ENCODE measurements at places on chromosomes 16 and 17. TPM values are rescaled to one million over a fixed set of nuclear protein-coding genes. Genes with fewer than 3 reads are reported as not detected.

DNA sequence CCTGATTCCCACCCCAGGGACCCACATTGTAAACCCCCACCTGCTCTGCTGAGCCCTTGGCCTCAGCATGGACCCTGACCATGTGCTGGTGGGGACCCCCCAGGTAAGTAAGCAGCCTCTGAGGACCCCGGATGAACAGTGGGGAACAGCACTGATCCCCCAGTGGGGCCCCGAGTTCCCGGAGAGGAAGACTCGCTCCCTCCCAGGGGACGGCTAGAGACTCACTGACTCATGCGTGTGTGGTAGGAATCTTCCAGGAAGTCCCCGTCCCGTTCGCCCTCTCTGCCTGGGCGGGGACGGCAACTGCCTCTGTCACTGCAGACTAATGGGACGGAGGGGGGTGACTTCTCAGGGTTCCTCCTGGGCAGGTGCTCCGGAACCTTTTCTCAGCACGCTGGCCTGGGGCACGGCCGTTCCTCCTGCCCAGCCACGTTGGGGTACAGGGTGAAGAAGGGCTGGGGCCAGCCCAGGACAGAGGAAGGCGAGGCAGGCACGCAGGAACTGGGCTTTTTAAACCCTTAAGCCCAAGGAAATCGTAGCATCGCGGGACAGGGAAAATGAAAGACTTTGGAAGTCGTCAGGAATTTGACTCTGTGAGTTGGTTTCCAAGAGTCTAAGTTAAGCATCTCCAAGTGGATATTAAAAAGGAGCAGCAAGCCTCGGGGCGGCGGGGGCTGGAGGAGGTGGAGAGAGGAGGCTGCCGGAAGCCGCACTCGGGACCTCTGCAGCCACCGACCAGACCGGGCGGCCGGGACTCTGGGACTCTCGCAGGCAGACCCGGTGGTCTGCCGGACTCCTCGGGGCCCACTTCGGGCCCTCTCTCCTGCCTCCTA, 178.7 kb downstream of the SEC14L1 start:
- H3K27me3 ChIP-seq: no peaks in the 10 kb centered on the region
- H3K4me3 ChIP-seq: peak overlapping the region; percentile 17
- no peaks in the 10 kb centered on the region for H3K36me3 ChIP-seq

DNA sequence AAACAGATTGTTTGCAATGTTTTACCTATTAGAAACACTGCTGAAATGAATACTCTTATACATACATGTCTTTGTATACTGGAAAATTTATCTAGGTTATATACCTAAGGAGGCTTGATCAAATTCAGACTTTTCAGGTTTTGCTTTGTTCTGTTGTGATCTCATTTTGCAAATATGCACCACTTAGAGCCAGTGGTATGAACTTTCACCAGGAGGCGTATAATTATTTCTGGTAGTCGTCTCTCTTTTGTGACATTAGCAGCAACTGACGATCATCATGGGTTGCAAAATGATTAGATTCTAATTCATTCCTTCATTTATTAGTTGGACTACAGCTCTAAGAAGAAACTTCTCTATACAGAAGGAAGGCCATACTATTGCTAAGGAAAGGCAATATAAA, 26.9 kb downstream of the AP1G1 start:
- H3K27ac ChIP-seq: no peak overlapping the region
- H3K4me1 ChIP-seq: peaks cover 17% of the 10 kb centered on the region
- no peak overlapping the region for H3K4me3 ChIP-seq
- H3K36me3 ChIP-seq: no peaks in the 10 kb centered on the region

DNA sequence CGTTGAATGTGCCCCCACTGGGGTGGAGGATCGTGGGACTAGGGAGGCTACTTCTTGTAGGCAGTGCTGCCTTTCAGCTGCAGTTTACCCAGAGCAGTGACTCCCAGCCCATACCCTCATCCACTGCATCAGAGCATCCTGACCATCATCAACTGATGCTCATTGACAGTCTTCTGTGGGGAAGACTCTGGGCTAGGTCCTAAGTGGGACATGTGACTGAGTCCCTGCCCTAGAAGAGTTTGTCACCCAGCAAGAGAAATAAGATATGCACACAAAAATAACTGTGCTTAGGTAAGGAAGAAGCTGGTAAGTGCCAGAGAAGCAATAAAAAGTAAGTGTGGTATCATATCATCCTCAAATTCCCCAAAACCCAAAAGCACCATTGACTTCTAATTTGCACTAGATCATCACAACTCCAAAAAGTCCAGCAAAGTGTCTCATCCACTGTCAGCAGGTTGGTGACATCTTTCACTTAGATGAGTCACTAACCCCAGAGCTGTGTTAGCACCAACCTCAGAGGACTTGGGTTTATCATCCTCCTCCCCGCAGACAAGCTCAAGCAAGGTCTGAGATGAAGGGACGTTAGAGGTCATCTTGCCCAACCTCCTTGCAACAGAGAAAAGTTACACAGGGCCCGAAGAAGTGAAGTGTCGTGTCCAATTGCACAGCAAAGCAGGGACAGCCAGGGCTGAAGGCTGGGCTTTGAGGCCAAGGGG, 99.0 kb downstream of the CCDC182 start:
- no peaks in the 10 kb centered on the region for H3K36me3 ChIP-seq
- H3K4me3 ChIP-seq: no peak overlapping the region
- no peak overlapping the region for H3K27ac ChIP-seq

DNA sequence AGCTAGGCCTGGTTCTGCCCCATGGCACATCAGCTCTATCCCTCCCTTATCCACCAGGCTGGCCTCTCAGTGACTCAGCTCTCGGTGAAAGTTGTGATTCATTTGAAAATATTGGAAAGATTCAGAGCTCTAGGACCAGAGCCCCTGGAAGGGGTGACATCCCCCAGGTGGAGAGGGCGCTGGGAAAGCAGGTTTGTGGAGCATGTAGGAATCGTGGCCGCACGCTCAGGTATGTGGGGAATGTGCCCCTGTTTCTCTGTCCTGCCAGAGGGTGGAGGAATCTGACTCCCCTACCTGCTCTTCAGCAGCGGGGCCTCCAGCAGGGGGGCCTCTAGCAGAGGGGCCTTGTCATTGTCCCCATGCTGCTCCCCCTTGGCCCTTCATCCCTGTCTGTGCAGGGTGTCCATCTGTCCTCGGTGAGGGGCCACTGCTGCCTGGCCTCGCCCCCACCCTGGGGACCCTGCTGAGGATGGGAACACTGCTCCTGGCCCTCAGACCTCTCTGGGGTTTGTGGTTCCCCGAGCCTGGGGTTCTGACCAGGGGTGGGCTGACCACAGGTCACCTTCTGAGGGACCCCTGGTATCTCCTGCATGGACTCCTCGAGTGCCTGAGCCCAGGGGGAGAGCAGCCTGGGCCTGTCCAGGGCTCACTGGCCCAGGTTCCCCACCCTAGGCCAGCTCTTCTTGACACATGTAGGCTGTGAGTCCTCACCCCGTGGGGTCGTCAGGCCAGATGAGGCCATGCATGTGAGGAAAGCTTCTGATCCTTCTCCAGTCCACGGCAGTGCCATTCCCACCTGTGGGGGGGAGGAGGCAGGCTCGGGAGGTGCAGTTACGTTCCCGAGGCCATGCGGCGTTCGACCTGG, 47.5 kb downstream of the NT5M start:
- DNase-seq: no peak
- H3K36me3 ChIP-seq: no peaks in the 10 kb centered on the region
- no peak overlapping the region for H3K4me3 ChIP-seq

GRCh38 chr17:62757500-62757951, 50.6 kb downstream of the MARCHF10 start:
- DNase-seq: no peak
- no peaks in the 10 kb centered on the region for H3K36me3 ChIP-seq
- H3K4me1 ChIP-seq: no peaks in the 10 kb centered on the region

GRCh38 chr16:345772-346171, 6.8 kb downstream of the AXIN1 start:
- no peak overlapping the region for H3K4me3 ChIP-seq
- peaks cover 32% of the 10 kb centered on the region for H3K36me3 ChIP-seq
- H3K27me3 ChIP-seq: no peaks in the 10 kb centered on the region
- no peak overlapping the region for H3K27ac ChIP-seq
- no peaks in the 10 kb centered on the region for H3K4me1 ChIP-seq

GRCh38 chr17:40695874-40696472, 7.6 kb downstream of the KRT24 start:
- no peaks in the 10 kb centered on the region for H3K4me1 ChIP-seq
- no peak overlapping the region for H3K27ac ChIP-seq
- H3K4me3 ChIP-seq: no peak overlapping the region
- H3K36me3 ChIP-seq: no peaks in the 10 kb centered on the region
- no peak for DNase-seq
- H3K27me3 ChIP-seq: no peaks in the 10 kb centered on the region

- peaks cover 72% of the 10 kb centered on the region for H3K27me3 ChIP-seq
- no peak overlapping the region for H3K4me3 ChIP-seq
- H3K4me1 ChIP-seq: no peaks in the 10 kb centered on the region
These were observed 829 bp downstream of the GCGR start for GRCh38 chr17:81804559-81805399.

GRCh38 chr17:56699186-56699894, 105.8 kb downstream of the NOG start:
- H3K27me3 ChIP-seq: no peaks in the 10 kb centered on the region
- peaks cover 14% of the 10 kb centered on the region for H3K4me1 ChIP-seq
- no peak overlapping the region for H3K27ac ChIP-seq
- no peaks in the 10 kb centered on the region for H3K36me3 ChIP-seq
- no peak overlapping the region for H3K4me3 ChIP-seq
- peak; percentile 40 for DNase-seq

DNA sequence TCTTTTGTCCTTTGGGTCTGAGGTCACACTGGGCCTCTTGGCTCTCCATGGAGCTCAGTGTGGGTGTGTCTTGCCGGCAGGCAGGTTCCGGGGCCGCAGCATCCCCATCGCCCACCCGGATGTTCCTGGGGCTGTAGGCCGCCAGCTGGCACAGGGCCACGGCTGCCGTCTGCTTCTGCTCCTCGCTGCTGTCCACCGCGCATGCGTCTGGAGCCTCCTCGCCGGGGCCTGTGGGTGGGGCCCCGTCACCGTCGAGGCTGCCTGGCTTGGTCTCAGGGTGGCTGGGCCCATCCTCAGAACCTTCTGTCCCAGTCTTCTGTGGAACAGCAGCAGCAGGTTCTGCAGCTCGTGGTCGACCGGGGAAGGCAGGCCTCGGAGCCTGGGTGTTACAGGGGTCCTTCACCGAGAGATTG, 9.6 kb downstream of the ZNF750 start:
- H3K4me3 ChIP-seq: peak overlapping the region; percentile 45
- no peaks in the 10 kb centered on the region for H3K27me3 ChIP-seq
- peak overlapping the region; percentile 71 for H3K27ac ChIP-seq
- DNase-seq: peak; percentile 94
- no peaks in the 10 kb centered on the region for H3K36me3 ChIP-seq

DNAAF1 gene
- total RNA-seq: not detected

GCGR gene
- not detected for total RNA-seq

GPR142 gene
- not detected for total RNA-seq

MT1M gene
- total RNA-seq: 7.8 TPM

CCL8 gene
- total RNA-seq: 3.1 TPM

All from heart left ventricle (tissue), 16 donors.